ENCODE measurements at places on chromosomes 5 and 9.
A peak's percentile ranks its signal among the peaks of the same experiment; 100 is the strongest.

GRCh38 chr5:133106761-133107572, 55.2 kb downstream of the HSPA4 start:
- DNase-seq, result peak; percentile 38

DNA sequence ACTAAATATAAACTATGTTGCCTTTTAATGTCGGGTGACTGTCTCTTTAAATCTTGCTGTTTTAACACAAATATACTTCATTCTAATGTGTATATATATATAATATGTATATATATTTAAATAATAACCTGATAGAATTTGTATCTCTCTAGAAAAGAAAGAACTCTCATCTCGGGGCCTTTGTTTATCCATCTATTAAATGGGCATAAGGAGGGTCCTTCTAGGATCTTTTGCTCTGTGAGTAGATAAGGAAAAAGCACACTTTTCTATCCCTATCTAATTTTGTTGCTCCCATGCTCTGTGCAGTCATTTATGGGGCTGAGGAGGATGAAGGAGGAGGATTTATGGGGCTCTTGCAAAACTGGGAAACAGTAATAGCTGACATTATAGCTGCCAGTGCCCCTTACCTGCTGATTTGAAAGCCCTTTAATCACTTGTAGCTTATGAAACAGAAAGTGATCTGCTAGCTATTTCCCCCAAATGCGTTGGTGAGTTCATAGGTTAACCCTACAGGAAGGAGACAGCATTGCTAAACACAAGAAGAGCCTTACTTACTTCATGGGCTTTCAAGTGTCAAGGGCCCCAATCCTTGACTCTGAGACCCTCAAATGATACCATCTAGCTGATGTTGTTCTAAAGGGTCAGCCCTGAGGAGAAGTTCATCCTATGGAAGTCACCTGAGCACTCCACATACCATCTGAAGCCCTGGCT, 5.8 kb upstream of the PPARGC1B start:
- DNase-seq, result peak; percentile 56

- DNase-seq, result peak; percentile 16
Observed at GRCh38 chr5:159105145-159106053, 5.7 kb upstream of the EBF1 start.

- DNase-seq, result no peak
Observed at GRCh38 chr9:93920131-93920800, 34.9 kb downstream of the BARX1 start.

DNA sequence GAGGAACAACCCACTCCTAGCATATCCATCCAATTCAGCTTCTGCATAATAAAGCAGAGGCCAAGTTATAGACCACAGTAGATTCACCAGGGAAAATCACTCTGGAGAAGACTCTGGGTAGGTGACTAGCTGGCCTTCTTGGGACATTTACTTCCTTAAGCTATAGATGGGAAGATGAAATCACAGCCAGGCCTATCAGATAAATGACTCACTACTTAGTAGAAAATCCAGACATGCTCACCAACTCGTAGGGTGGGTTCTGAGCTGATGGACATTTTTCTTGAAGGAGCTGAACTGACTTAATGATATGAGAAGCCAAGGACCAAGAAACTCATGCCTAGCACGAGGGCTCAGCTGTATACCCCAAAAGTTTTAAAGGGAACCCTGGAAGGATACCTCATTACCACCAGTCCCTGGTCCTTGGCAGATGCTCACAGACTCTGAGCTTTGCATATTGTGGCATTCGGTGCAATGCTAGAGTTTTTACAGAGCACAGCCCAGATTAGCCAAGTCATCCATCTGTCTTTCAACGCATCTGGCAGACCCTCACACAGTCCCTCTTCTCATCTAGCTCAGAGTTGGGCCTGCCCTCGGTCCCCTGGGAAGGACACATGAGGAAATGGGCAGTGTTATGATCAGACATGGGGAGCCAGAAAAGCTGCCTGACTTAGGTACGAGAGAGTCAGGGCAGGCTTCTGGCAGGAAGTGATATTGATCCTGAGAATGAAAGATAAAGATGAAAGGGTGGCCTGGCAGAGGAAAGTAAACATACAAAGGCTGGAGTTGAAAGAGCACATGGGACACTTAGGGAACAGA, 15.0 kb downstream of the ACSL6 start:
- no peak for DNase-seq

- DNase-seq, result no peak
Observed at GRCh38 chr5:115191474-115192031, 21.8 kb upstream of the TRIM36 start.
